Ureter (tissue), 1 donor: ENCODE measurements at places on chromosomes 16 and 17. TPM values are rescaled to one million over a fixed set of nuclear protein-coding genes. Genes with fewer than 3 reads are reported as not detected.

DNA sequence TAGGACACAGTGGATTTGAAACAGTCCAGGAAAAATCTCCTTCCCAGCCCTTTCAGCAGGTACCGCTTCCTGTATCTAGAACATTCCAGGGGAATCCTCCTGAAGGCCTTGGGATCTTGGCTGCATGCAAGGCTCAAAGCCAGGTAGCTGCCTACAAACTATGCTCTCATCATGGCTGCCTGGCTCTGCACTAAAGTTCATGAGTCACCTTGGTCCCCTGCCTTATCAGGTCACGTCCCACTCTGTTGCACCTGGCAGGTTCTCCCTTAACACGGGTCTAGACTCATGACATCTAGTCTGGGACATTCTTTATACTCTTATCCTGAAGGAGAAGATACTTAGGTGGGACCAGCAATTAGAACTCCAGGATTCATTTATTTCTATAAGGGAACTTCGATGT lies 15.8 kb downstream of the FA2H start:
- no peak for DNase-seq

DNA sequence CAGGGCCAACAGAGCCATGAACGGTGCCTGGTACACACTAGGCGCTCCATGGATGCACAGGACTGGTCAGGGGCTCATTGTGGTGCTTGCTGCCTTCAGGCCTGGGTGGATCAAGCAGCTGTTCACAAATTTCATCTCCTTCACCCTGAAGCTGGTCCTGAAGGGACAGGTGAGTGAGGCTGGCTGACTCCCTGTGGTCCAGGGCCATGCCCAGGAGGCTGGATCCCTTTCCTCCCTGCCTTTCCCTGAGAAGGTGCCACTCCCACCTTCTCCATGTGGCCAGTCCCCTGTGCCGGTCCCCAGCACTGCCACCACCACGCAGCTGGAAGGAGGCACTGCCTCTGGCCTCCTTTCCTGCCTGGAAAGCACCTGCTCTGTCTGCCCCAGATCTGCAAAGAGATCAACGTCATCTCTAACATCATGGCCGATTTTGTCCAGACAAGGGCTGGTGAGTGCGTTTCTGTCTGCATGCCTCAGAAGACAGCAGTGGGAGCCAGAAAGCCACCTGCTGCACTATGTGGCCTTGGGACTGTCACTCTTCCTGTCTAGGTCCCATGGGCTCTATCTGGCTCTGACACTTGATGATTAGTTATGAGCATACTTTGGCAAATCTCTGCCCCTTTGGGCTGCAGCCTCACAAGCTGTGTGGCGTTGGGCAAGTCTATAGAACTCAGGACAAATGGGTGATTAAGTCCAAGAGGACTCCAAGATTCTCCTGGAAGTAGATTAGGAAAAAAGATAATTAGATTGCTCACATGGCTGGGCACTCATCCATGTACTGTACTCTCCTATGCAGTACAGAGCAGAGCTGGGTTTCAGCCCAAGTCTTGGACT lies 9.4 kb downstream of the CETP start:
- no peak for DNase-seq

DNA sequence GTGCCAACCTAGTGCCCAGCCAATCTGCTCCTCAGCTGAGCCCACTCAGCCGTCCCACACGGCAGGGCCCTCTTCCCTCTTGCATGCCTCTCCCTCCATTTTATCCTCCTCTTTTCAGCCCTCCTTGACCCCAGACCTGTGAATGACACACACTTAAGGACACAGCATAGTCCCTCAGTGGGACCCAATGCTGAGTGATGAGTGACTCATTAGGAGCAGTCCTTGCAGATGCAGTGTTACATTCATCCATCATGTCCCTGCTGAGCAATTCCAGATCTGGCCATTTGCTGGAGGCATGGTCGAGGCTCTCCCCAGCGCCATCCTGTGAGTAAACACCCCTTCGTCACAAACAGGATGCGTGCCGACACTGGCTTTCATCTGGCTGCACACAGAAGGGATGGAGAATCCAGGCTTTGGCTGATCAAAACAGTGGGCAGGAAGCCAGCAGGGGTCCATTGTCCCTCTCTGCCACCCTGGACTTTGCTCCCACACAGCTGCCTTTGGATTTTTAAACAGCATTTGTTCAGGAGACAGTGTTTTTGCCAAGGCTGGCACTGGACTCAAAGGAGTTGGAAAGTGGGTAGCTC lies 122.6 kb downstream of the AXIN2 start:
- no peak for DNase-seq

- no peak for DNase-seq
Measured at GRCh38 chr17:67156269-67157199, 88.5 kb downstream of the HELZ start.

DNA sequence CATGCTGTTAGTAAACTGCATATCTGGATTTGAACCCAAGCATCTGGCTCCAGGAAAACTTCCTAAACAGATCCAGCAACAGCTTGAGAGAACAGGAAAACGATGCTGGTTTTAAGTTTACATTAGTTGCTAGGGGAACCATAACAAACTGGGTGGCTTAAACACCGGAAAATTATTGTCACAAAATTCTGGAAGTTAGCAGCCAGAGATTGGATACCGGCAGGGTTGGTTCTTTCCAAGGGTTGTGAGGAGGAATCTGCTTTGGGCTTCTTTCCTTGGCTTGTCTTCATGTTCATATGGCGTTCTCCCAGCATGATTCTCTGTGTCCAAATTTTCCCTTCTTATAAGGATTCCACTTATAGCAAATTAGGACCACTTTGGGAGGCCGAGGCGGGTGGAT lies 276.9 kb upstream of the TOM1L1 start:
- no peak for DNase-seq

DNA sequence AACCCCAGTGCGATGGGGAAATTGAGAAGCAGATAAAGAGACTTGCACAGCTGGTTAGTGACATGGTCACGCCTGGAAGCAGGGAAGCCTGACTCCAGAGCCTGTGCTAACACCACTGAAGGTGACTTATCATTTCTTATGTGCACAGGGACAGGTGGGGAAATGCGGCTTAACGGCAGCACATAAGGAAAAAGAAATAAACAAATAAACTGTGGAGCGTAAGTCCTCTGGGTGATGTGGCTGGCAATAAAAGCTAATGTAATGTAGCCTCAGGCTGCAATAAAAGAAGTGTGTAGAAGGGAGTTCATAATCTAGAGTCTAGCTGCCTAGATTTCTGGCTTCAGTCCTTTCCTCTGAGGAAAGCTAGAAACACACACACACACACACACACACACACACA lies 10.6 kb downstream of the CDH11 start:
- no peak for DNase-seq

DNA sequence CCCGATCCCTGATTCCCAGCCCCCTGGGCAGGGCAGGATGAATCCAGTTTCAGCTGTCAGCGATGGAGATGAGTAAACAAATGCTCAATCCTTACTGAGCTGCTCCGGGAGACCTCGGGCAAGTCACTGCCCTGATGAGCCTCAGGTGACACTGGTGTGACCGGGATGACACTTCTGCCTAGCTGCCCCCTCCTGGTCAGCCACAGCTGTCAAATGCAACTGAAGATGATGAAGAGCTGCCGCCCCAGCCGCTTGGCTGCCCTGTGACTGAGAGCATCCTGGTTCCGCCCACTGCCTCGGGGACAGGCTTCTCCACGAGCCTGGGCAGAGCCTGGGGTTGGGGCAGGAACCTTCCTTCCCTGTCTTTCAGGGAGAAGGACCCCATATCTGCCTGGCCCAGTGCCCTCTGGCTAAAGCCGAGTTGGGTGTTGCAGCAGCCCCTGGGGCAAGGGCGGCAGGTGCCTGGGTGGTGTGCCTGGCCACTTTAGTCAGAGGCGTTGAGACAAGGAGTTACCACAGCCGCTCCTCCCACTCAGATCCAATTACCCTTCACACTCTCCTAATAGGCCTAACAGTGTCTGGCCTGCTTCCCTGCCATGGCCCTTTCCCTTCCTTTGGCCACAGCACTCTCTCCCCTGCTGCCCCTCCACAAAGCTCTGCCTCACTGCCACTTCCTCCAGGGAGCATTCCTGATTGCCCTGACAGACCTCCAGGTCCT lies 5.5 kb downstream of the CCL17 start:
- no peak for DNase-seq

DNA sequence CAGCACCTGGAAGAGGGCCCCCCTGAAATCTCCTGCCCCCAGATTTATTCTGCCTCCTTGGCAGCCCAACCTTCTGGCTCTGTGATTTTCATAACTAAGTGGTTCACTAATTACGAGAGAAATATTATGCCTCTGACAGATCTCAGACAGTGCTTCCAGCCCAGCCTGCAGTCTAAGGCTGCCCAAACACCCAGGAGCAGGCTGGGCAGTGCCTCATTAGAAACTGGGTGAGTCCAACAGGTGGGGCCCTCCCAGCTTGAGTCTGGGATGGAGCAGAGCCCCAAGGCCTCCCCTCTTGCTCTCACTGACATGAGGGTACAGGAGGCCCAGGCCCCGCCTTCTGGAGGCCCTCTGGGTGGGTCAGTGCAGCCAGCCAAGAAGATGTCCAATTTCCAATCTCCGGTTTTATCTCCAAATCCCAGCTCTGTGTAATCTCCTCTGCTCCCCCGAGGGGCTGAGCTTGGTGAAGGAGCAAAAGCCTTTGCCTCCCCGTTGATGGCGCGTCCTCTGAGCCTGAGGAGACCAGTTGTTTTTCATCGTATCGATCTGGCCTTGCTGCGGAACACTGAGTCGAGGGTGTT lies 20.1 kb upstream of the ABCC3 start:
- no peak for DNase-seq

GRCh38 chr17:64125937-64126336 lies 4.0 kb downstream of the ERN1 start:
- no peak for DNase-seq

The SLC16A13 gene
- total RNA-seq, result 6.7 TPM

The MED1 gene
- 40.9 TPM for total RNA-seq

The XAF1 gene
- total RNA-seq, result 55.0 TPM
